ENCODE measurements at places on chromosomes 2 and 18.

GRCh38 chr18:76405681-76406356 lies 89.2 kb downstream of the ZNF516 start:
- DNase-seq = peak; percentile 57

GRCh38 chr2:118774458-118775133 lies 72.9 kb downstream of the EN1 start:
- DNase-seq = no peak

DNA sequence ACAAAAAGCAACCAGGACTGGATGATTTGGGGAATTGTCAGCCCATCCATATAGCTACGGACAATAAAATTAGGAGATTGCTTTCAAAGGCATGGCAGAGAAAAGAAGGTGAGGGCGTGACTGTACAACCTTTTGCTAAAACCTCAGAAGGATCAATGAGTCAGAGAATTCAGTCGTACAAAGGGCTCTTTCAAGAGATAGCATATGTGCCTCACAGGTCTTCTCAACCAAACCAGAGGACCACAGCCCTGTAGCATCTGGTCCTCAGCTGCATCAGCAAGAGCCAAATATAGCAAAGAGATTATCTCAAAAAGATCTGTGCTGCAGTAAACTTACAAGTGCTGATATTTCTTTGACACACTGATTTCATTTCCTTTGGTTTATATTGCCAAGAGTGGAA lies 149.9 kb upstream of the RAB6C start:
- DNase-seq = no peak

DNA sequence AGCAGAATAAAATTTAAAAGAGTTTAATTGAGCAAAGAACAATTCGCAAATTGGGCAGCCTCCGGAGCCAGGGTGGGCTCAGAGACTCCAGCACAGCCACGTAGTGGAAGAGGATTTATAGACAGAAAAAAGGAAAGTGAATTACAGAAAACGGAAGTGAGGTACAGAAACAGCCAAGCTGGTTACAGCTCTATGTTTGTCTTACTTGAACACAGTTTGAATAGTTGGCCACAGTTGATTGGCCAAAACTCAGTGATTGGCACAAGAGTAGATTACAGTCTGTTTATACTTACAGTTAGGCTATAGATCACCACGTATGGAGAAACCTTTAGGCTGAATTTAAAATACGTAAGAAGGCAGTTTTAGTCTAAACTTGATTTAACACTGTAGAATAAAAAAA lies 78.8 kb upstream of the NEDD4L start:
- no peak for DNase-seq

DNA sequence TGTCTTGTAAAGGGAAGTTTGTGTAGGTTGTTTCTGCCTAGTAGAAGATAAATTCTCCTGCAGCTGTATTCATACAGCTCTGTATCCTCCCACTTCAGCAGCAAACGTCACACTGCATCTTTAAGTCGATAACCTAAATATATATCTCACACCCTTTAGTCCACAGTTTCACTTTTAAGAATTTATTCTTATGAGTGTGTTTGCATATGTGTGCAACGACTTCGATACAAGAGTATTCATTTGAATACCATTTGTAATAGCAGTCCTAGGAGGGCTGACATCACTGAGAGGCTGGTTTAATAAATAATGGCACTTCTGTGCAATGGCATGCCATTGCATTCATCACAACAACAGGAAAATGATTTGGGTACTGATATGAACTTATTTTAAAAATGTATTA lies 63.8 kb upstream of the MSH6 start:
- no peak for DNase-seq

DNA sequence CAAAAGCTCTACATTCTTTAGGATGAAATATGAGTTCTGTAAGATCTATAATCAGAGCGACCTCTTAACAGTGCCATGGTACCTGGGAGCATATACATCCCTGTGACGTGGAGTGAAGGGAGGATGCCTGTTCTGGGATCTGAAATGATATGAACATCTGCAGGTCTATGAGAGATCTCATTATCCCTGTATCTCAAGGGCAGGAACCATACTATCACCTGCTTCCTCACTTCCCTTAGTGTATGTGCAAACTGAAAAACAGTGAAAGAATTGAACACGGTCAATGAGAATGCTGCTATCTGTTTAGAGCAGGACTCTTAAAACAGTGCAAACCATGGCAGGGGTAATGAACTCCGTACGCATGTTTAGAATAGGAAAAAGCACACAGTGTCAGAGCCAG lies 364.0 kb downstream of the LPIN1 start:
- no peak for DNase-seq

- no peak for DNase-seq
Observed at GRCh38 chr2:41027095-41027494, 575.2 kb upstream of the SLC8A1 start.

DNA sequence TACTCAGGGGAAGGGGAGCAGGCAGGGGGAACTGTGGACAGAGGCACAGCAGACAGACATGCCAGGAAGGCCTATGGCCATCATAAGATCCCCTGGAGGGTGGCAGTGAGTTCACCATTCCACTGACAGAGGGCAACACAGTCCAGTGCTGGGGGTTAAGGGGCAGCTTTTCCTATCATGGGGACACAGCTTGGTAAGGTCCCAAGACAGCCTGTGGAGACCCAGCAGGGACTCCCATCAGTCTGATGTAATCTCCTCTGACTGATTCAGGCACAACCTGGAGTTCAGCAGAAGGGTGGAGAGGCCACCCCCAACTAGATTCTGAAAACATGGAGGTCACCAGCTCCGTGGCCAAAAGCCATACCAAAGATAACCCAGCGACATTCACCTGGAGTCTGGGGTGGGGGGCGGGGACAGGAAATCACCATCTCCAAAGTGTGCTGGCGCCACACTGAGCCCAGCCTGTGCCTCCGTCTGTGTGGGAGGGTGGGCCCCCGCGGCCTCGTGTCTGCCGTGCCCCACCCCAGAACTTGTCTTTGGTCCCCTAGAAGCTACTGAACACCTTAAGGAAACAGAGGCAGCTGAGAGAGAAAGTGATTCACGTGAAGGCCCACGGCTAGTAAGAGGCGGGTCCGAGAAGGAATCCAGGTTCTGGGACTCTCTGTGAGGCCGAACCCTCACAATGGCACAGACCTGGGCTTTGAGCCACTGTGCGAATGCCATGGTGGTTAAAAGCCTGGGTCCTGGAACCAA lies 28.6 kb downstream of the DNMT3A start:
- DNase-seq = no peak

GRCh38 chr2:160246356-160246755 lies 46.3 kb upstream of the ITGB6 start:
- DNase-seq = no peak

- no peak for DNase-seq
Observed at GRCh38 chr18:49223837-49224529, 236.5 kb downstream of the DYM start.
